ENCODE measurements at places on chromosomes 5 and 9. TPM values are rescaled to one million over a fixed set of nuclear protein-coding genes. Genes with fewer than 3 reads are reported as not detected.

The SLC4A9 gene
- 0.05 TPM for polyA plus RNA-seq

The CCDC187 gene
- polyA plus RNA-seq, result not detected

The KIF20A gene
- polyA plus RNA-seq, result 0.18 TPM

The ANKRD33B gene
- 1.3 TPM for polyA plus RNA-seq

The OR1B1 gene
- polyA plus RNA-seq, result not detected
